Heart left ventricle (tissue), 16 donors: ENCODE measurements at places on chromosomes 11 and 22.
A peak's percentile ranks its signal among the peaks of the same experiment; 100 is the strongest.

DNA sequence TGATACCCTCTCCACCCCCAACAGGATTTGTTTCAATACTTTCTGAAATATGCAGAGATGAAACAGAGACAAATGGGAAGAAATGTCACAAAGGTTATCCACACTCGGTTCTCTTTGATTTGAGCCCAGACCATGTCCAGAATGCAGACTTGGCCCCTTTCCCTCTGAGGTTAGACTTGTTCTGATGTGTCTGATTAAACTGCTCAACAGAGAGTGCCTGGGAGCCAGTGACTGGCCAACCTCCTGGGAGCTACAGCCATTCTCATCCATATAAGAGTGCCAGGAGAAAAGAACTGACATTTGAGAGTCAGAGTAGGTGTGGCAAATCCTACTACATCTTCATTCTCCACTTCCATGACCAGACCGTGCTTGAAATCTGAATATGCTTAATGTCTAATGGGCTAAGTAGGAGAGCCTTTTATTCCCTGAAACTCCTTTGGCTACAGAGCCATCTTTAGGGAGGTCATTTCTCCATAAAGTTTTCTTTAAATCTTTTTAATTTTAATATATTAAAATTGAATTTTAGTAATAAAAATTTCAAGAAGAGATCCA is 201.4 kb downstream of the BLID start:
- DNase-seq = no peak

GRCh38 chr22:37526376-37526775 is 7.2 kb upstream of the CARD10 start:
- DNase-seq = no peak

- no peak for DNase-seq
These were observed 258.0 kb downstream of the TENM4 start for GRCh38 chr11:79182794-79183193.

DNA sequence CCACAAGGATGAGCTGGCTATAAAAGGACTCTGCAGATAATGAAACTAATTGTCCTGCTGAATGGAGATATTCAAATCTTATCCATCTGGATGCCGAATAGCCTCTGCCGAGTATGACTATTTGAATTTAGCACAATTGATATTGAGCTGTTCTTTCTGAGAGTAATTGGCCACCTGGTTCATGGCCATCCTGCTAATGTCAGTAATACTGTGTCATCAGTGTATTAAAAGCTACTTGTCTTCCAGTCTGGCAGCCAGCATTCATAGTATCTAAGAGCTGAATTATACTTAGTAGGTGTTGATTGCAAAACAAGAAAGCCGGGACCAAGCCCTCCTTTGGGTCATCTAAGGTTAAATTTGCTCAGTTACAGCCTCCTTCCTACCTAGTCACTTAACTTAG is 310.7 kb upstream of the NCAM1 start:
- peak; percentile 29 for DNase-seq

DNA sequence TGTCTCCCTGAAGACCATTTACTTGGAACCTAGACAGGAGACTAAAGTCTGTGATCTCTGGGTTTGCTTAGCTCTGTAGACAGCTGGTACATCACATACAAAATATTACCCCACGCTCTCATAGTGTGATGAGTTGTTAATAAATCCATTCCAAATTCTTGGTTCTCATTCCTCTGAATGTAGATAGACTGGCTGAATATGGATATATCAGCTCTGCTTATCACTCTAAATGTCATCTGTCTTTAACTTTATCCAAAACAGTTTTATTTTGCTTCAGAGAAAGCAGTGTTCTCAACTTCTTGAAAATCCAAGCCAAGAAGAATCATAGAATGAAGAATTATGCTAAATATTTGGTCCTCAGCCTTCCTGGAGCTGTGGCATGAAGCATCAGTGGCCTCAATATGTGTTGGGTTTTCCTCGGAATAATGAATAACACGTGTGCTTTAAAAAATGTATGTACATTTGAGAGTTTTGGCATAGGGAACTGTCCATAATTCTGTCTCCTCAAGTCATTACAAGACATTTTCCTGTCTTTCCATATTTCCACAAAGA is 10.5 kb upstream of the LDLRAD3 start:
- no peak for DNase-seq

GRCh38 chr11:65776710-65777141 is 4.0 kb downstream of the AP5B1 start:
- no peak for DNase-seq

DNA sequence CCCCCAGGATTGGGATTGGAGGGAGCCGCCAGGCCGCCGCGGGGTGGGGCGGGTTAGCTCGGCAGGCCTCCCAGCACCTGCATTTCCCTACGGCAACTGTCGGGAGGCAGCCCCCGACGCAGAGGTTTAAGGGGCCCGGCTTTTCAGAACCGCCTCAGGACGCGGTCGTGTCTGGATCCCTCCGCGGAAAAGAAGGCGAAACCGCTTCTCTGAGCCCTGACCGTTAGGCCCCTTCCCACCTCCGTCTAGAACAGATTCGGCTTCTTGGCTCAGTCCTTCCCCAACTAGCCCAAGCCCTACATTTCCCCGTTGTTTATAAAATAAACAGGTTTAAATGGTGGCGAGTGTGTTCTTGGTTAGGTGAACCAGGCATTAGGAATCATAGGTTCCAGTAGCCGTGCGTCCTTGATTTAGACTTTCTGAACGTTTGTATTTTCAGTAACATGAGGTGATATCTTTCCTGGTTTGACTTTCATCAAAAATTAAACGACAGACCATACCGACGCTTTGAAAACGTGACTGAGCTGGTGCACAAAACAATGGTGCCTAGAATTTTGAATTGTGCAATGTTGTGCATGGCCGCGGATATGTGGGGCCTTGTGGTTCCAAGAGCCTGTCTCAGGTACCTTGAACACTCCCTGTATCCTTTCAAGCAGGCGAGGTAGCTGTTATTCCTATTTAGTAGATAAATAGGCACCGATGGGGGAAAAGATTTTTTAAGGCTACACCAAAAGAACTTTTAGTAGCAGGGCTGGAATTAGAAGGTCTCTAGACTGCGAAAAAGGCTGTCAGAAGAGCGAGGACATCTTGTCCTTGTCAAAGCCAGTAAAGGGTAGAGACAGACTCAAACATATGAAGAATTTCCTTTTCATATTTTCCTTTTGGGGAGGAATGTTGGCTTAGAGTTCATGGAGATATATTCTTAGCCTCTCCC is 1.2 kb upstream of the HSPA8 start:
- DNase-seq = peak; percentile 32

GRCh38 chr11:69981119-69981784 is 96.9 kb upstream of the ANO1 start:
- no peak for DNase-seq

GRCh38 chr11:128728767-128729587 is 35.1 kb downstream of the FLI1 start:
- no peak for DNase-seq

DNA sequence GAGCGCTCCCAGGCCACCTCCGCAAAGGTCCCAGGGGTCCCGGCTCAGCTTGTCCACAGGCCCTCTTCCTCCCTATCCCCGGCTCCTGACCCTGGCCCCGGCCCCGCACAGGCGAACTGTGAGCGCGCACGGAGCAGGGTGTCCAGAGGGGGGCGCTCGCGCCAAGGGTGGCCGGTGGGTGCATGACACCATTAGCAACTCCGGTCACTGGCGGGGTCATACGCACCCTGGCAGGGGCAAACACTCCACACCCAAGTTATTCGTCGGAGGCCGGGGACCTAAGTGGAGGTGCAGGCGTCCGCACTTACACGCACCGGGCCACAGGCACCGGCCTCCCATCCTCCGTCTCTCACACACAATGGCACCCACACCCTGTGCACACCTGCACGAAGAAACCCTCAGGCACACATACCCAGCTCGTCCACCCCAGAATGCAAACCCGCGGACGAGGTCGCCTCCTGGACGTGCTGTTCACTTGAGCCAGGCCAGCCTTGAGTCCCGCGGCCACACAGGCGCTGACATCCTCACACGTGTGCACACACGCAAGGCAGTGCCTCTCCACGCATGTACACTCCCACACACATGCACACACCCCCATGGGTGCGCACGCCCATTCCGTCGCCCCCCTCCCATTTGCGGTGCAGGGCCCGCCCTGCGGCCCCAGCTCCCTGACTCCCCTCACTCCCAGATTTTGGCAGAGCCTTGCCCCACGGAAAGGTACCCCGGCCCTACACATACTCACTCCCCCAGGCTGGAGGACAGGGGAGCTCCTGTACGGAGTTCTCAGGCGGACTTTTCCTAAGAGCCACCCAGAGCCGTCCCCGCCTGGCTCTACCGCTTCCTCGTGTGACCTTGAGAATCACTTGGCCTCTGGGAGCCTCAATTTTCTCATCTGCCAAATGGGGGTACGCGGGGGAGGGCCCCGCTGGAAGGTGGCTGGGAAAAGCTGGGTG is at the start of gene RASGRP2:
TSS of gene RASGRP2 (minus strand) at position 552 of the 953 bp plus-strand sequence. CDS start 1,276 bp downstream, outside the sequence.
- peak; percentile 93 for DNase-seq

GRCh38 chr11:30333405-30333804 is 10.5 kb downstream of the ARL14EP start:
- no peak for DNase-seq

DNA sequence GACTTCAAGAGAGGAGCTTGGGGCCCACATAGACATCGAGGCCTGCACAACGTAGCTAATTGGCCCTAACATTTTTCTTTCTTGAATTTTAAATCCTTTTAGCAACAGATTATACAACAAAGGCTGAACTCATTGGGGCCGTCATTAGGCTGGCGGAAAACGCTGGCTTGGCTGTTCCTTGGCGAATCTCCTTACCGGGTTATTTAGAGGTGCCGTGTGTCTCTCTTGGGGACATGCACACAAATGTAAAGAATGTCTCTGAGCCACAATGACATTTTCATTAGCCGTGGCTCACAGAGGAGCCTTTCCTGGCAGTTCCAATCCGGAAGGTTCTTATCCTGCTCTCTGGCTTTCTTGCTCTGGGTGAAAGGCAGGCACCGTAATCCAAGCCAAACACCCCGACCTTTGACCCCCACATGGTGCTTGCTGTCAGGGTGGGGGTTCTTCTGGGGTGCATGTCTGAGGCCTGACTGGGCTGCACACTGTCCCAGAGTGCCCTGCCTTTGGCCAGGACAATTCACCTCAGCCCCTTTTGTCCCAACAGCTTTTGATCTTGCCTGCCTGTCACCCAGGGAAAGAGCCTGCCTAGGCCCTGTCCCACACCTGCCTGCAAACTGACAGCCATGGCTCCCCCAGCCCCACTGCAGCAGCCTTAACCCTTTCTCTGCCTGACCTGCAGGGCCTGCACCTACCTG is 9.2 kb upstream of the FGF3 start:
- DNase-seq = no peak

GRCh38 chr11:37352485-37352884 is 754.4 kb upstream of the RAG2 start:
- DNase-seq = no peak

GRCh38 chr22:35443338-35443737 is 43.4 kb downstream of the MCM5 start:
- DNase-seq = no peak

- DNase-seq = no peak
These were observed 116.4 kb downstream of the SLC17A6 start for GRCh38 chr11:22454461-22455090.

DNA sequence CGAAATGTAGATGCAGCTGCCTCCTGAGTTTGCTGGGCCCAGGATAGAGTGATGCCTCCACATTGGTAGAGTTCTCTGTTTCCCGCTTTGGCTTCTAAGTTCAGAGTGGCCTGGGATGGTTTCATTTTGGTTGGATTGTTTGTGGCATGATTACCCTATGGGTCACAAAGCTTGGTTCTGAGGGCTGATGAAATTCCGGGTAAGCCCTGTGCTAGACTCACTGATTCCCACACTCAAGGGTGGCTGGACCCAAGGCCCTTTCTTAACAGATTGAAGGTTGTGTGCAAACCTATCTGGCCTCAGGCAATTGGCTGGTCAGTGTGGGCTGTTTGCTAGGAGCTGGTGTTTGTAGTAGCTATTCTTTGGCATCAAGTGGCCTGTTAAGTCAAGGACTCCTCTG is 158.4 kb downstream of the MYO18B start:
- no peak for DNase-seq

GRCh38 chr11:31433851-31434250 is 64.2 kb downstream of the DNAJC24 start:
- no peak for DNase-seq

GRCh38 chr11:5992604-5993251 is 5.9 kb upstream of the OR52L1 start:
- no peak for DNase-seq
